HCEC 1CT (cell line): ENCODE measurements at places on chromosomes 12 and 14.

DNA sequence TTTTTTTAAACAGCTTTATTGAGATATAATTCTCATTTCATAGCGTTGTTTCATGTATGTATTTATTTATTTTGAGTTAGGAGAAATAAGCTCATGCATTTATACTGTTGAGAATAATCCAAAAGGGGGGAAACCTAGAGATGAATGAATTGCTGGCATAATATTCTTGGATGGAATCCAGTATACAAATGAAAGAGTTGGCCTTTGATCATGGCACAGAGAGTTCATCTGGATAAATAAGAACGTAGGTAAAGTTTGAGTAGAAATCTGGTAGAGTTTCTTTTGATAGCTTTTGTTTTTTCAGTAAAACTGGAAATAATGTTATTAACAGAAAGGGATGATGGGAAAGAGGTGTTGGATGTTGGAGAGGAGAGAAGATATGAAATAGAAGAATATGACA lies 166.2 kb downstream of the LRRK2 start:
- no peak for DNase-seq

DNA sequence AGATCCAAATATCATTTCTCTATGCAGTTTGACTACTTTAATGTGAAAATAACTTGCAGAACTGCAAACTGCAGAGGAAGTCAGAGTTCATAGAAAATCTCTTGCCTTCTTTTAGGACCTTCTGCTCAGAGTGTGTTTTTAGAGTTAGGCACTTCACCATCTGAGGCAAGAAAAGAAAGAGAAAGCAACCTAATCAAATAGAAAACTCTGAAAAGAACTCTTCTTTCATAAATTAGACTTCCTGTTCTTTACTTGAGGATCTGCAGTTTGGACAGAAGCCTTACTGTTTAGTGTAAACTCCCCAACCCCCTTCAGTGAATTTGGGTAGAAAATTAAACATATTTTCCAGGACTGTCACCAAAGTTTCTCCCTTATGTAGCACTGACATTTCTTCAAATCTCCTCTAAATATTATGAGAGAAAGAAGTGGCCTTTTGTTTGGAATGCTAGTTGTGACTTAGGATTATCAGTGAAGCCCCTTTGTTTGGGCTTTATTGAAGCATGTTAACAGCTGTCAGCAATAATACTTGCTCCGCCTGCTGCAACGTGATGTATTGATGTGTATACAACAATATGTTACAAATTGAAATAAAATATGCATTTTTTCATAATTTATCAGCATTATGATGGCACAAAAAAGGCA lies 99.5 kb downstream of the PDZRN4 start:
- DNase-seq: no peak

DNA sequence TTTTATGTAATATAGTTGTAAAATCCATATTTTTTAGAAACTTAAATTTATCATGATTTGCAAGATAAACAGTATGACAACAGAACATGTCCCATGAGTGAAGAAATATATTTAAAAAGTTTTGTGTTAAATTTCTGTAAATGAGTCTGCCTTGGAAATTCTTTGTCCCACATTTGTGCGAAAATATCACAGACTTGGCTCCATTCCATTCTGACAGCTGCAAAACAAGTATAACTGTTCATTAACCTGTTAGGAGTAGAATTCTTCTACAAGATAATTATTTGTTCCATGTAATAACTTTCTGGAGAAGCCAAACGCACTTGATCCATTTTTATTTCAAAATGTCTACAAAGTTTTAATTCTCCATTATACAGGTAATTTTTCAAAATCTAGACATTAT lies 37.9 kb downstream of the MDM1 start:
- DNase-seq: no peak

DNA sequence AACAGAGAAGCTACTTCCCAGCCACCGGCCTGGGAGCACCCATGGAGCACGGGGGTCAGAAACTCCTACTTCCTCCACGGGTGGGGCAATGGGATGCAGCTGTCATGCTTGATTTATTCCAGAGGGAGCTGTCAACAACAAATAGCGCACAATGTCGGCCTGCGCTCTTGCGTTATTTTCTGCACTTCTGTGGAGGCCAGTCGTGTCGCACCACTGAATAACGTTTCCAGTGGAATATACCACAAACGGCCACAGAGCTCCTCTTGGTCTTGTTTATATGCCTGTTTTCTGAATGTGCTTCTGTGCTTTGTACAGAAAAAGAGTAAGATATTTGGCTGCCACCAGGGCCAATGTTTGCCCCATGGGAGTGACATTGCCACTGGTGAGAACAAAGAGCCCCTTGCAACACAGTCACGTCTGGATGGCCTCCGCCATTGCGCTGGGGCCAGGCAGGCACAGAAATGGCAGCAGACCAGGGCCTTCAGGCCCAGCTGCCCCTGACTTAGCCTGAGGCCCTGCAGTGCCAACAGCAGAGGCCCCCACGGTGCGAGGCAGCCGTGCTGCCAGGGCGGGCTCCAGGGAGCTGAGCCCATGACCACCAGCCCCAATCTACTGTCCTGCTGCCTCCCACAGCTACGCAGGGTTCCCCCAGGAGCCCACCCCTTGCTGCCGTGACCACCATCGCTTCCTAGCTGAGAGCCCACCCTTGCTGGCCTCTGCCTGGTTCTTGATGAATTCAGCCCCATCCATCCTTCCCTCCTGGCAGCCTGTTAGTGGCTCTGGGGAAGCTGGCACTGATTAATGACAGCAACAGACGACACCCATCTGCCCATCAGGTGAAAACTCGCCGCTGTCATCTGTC lies 28.9 kb upstream of the TMEM179 start:
- no peak for DNase-seq

DNA sequence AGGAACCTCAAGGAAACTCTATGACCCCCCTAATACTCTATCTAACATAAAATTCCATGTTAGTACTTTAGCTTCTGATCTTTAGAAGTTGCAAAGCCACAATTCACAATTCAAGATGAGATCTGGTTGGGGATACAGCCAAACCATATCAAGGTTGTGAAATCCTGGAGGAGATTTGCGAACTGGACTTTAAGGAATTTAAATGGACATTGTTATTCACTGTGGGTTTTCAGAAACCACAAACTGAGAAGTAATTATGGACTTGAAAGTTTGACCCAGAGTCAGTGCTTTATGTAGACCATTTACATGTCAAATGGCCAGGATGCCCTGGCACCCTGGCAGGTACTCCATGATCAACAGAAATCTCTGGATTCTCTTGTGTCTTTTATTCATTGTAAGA lies 14.2 kb upstream of the CDKL1 start:
- peak; percentile 16 for DNase-seq

DNA sequence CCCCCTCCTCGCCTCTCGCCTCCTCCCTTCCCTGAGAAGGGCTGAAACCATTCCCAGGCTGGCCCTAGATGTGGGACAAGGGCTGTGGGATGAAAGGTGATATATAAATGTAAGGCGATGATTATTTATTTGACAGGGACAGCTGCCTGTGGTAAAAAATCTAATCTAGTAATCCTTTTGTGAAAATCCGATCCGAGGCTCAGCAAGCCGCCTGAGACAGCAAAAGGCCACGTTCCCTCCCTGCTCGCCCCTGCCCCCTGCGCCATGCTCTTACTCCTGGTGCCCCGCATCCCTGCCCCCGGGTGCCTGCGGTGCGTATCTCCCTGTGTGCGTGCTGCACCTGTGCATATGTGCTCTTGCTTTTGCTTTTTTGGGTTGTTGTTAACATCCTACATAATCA lies 65.2 kb downstream of the TSPAN9 start:
- no peak for DNase-seq

GRCh38 chr12:47202176-47202575 lies 122.4 kb upstream of the AMIGO2 start:
- DNase-seq: no peak

- DNase-seq: no peak
Observed at GRCh38 chr12:104494137-104494792, 37.5 kb downstream of the CHST11 start.

- no peak for DNase-seq
Observed at GRCh38 chr14:67675219-67675582, 769 bp upstream of the VTI1B start.

DNA sequence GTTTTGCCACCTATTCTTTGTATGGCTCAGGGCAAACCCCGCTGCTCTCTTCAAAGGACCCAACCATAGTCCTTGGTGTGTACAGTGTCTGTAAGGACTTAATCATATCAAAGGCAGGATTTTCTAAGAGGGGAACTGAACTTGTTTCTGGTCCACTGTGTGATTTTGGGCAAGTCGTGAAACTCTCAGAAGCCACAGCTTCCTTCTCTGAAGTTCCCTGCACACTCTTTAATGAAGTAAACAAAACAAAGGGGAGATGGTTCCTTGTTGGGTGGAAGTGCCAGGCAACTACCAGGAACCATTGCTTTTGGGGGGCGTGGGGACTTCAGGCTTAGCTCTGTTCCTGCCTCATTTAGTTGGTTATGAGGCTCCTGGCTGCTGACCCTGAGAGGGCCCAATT lies 152.4 kb downstream of the VRK1 start:
- no peak for DNase-seq

DNA sequence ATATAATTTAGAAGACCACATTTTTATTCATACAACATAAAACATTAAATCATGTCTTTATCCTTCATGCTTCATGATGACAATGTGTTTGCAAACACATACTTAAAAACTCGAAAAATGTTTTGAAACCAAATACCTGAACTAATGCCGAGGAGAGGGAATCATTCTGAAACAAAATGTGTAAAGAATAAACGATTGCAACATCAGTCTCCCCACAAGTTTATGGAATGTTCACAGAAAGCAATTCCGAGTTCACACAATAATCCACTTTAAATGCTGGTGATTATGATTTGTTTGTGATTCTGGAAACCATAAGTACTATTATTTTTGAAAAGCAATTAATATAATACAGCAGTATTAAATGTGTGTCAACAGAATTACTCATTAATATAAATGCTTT lies 84.5 kb upstream of the PDZRN4 start:
- peak; percentile 31 for DNase-seq

DNA sequence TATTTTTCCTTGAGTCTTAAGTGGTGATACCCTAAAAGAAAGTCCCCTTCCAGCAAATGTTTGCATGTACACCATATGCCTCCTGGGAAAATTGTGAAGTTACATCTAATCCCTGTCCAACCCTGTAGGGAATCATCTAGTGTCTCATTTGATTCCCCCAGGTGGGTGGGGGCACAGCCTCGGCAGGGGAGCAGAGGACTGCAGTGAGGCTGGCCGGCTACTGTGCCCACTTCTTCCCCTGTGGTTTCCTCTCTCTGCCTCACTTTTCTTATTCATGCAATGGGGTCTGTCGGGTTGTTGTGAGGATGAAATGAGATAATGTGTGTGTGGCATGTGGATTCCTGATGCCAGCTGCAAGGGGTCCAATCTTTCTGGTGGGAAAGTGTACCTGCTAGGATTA lies 6.0 kb downstream of the PAPLN start:
- no peak for DNase-seq

GRCh38 chr14:101369916-101370592 lies 191.2 kb upstream of the DIO3 start:
- no peak for DNase-seq

GRCh38 chr12:78096909-78097597 lies 266.4 kb downstream of the NAV3 start:
- DNase-seq: peak; percentile 56

- no peak for DNase-seq
Observed at GRCh38 chr12:3305904-3306619, 184.9 kb upstream of the PRMT8 start.
